Urinary bladder (tissue), 4 donors: ENCODE measurements at places on chromosomes 3 and 15. TPM values are rescaled to one million over a fixed set of nuclear protein-coding genes. Genes with fewer than 3 reads are reported as not detected.

ADCY5 gene
- total RNA-seq, result 25.1 TPM

CFAP100 gene
- not detected for total RNA-seq

ZNF385D gene
- 46.2 TPM for total RNA-seq

A4GNT gene
- total RNA-seq, result not detected

MYO5A gene
- total RNA-seq, result 29.5 TPM

DAZL gene
- total RNA-seq, result not detected

SPINK8 gene
- total RNA-seq, result not detected

DNA sequence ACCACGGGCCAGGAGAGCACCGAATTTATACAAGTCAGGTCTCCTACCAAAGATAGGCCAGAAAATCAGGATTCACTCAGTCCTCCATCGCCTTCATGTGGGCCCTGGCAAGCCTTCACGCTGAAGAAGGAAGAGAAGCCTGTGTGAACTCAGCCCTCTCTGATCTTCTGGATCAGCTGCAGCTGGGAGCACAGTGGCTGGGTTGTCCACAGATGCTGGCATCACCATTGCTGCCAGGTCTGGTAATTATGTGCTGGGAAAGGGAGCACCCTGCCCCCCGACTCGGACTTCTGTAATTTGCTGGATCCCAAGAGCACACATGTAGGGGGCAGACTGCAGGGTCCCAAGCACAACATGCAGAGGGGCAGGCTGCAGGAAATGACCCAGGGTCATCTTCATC is 12.4 kb upstream of the PDE8A start:
- DNase-seq, result no peak

DNA sequence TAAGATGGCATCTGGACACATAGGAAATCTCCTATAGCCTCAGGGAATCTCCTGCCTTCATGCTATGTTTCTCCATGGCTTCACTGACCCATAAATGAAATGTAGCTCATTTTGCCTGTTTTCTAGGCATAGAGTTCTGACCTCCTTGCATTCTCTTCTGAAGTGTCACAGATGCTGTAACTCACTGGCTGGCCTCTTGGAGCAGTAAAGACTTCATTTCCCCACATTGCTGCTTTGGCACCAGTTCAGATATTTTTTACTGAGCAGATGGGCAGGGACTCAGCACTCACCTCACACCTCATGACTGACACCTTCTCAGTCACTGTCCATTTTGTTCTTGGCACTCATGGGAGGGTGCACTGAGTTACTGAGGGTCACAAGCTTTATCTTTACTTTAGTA is 286.7 kb upstream of the TGFBR2 start:
- DNase-seq, result no peak

DNA sequence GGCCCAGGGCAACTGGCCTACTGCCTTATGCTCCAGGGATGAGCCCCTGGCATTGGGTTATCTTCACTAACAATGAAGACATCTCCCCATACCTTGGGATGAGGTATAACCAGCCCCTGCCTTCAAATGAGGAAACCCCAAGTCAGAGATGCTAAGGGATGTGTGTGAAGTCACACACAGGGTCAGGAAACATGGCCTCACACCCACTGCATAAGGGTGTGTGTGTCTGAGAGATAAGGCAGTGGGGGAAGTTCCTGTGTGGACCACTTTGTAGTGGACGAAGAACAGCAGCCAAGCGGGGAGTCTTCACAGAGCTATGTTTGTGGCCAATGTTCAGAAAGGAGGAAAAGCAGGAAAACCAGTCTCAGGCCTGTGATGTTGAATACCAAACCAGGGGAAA is 10.5 kb downstream of the ELP6 start:
- DNase-seq, result no peak

GRCh38 chr3:150147776-150148175 is 177.1 kb upstream of the PFN2 start:
- no peak for DNase-seq

- DNase-seq, result no peak
These were observed 98.1 kb downstream of the CORO2B start for GRCh38 chr15:68676926-68677325.

DNA sequence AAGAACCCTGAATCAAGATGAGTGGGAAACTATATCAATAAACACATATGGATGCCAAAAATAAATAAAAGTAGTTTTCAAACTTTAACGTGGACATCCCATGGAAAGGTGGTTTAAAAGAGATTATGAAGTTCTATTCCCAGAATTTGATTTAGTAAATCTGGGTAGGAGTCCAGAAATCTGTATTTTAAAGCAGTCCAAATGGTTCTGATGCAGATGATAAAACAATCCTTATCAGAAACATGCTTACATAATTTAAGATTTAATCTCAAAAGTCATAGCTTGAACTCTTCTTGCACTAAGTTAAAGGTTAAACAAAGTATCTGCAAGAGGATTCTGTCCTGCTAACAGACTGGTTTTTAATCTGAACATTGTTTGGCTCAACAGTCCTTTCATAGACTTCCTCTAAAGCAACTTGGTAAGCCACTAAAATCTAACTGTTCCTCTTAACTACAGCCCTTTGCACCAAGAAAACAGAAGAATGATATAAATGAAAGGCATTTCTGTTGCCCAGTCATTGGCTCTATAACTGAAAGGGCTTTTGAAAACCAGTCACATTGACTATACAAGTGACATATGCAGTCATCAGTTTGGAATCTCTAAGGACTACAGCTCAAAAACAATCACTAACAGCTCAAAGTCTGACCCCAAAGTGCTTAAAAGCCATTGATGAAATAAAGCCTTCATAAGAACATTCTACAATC is 23.4 kb upstream of the MAP4 start:
- no peak for DNase-seq

DNA sequence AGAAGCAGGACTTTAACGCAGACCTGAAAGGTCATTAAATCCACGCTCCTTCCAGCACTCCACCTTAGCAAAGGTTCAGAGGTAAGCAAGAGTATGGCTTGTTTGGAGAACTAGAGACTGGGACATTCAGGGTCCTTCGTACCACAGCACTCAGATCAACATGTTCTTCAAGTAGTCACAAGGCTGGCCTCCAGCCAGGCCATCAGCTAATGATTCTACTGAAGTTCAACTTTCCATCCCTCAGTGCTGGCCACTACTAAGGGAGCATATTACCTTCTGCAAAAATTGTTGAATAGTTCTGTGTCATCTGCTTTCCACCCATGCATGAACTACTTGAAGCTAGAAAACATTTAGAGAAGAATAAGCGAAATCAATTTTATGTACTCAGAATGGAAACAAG is 17.6 kb downstream of the CD200R1L start:
- no peak for DNase-seq

GRCh38 chr3:38114052-38114874 is 22.7 kb downstream of the ACAA1 start:
- DNase-seq, result no peak

DNA sequence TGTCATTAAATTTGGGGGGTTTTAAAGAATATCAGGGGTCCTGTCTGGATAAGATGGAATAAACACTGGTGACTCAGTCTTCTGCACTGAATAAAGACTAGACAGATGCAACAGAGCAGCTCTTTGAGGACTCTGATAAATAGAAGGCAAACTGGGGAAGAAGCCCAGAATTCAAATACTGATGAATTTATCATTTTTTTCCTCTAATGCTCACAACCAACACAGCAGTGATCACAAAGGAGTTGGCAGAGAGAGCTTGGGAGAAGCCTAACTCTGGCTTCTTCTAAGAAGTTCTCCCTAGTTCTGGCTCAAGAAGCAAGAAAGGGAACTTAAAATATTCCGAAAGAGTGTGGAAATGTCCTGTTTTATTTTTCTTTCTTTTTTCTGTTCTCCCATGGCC is 597.8 kb downstream of the FGF12 start:
- no peak for DNase-seq

GRCh38 chr15:99619712-99620111 is 53.9 kb downstream of the MEF2A start:
- DNase-seq, result no peak

DNA sequence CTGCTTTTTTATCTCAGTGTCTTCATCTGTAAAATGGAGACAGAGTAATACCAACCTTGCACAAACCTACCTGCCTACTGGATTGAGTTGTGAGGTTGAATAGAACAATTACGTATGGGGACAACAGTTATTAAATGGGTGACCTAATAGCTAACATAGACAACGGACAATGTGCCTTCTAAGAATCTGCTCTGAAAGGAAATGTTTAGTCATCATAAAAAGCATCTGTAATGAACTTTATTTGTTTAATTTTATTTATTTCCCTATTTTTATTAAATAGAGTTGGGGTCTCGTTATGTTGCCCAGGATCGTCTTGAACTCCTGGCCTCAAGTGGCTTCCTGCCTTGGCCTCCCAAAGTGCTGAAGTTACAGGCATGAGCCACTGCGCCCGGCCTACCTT is 59.2 kb upstream of the C15orf61 start:
- no peak for DNase-seq

DNA sequence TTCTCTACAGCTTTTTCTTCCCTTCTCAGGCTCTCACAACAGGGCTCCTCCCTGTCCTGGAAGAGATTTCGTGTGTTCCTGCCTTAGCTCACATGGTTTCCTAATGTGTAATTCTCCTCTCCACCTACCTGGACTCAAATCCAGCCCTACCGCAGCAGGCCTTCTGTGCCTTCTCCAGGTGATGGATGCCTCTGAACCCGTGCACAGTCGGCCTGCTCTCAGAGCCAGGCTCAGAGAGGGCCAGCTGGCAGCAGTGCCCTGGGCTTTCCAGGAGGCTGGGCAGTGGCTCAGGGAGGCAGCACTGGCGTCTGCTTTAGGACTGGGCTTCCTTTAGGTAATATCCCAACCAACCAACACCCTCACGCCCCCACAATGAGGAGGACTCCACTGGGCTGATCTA is 123.2 kb upstream of the TMC3 start:
- DNase-seq, result no peak
